NCI-H1105 (cell line): ENCODE measurements at places on chromosomes 12 and 14.
A peak's percentile ranks its signal among the peaks of the same experiment; 100 is the strongest.

DNA sequence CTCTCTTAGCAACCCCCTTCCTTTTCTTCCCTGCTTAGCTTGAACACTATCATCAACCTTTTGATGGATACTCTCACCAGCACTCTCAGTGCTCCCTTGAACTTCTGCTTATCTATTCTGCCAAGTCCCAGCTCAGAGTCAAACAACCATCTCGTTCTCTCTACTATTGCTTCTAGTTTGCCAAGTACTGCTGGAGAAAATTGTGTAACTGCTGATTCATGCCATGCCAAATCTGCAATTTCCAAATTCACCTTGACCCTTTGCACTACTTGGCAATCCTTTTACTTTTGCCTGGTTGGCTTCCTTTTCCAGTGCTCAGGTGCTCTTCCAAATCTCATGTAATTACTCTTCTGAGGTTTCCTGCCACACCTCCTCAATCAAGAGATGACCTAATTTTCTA is 2.8 kb upstream of the CCDC196 start:
- DNase-seq = no peak

DNA sequence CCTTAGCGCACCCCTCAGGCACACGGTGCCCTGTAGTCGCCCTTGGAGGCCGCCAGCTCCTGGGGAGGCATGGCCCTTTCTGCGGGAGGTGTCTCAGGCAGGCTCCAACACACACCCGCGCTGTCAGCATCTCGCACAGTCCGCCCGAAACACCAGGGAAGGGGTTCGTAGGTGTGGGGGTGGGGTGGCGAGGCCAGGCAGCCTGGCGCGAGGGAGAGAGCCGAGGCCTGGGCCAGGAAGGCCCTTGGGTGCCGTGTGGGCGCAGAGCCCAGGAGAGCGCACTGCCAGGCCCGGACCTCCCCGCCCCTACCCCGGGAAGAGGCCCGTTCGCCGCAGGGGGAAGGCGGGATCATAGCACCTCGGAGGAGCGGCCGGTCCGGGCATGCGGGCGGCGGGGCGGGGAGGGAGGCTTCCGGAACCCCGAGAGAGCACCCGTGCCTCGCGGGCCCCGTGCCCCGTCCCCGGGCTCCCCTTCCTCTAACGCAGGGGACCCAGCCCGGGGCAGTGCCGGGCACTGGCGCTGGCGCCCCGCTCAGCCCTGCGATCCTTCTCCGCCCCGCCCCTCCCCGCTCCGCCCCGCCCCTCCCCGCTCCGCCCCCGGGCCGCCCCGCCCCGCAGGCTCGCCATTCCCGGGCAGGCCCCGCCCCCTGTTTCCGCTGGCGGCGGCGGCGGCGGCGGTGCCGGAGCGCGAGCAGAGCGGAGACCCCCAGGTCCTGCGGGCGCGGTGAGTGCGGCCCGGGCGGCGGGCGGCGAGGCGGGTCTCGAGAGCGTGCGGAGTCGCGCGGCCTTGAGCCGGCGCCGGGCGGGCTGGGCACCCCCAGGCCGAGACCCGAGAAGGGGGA is at the start of gene TSPAN9:
TSPAN9 (plus strand) TSS at position 650 of the 842 bp plus-strand sequence. CDS start 123,815 bp downstream, outside the sequence.
- DNase-seq = peak; percentile 67

GRCh38 chr12:20444595-20445170 is 76.3 kb downstream of the PDE3A start:
- DNase-seq = no peak

DNA sequence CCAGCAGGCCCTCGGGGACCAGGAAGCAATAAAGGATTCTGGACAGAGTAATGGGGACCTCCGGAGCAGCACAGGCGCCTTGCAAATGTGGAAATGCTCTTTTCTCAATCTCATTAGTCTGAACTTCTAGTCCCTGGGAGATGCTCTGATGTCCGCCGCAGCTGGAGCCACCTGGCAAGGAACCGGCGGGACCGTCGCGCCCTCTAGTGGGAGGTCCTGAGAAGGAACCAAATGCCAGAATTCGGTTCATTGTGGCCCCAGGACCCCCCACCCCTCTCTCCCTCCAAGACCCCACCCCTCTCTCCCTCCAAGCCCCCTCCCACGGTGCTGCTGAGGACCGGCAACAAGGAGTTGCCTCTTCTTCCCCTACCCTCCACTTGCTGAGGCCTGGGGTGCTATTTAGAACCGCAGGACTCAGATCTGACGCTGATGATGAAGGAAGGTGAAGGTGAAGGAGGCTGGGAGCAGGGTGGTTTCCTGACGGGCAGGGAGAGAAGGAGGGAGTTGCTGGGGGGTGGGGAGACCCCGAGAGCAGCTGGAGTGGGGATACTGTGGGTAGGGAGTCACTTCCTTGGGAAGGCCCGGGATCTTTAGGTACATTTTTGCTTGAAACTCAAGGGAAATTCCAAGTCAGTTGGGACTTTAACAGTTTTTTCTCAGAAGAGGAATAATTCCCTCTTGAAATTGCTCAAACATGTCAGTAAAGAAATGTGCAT is 42.5 kb downstream of the SMIM41 start:
- DNase-seq = no peak

DNA sequence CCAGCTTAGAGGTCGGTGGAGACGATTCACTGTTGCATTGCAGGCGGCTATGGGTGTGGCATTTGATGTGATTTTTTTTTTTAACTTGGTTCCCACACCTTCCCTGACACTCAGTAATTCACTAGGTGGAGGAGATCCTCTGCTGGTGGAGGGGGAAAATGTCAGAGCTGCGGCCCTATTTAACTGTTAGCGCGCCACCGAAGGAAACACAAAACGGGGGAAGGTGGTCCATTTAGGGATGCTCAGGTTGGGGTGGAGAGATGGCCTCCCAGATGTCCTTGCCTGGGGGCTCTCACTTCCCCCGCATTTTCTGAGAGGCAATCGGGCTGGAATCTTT is 4.3 kb upstream of the HOXC12 start:
- DNase-seq = no peak

GRCh38 chr14:99971941-99972747 is 93.1 kb upstream of the EVL start:
- peak; percentile 22 for DNase-seq

- DNase-seq = peak; percentile 41
These were observed 1.5 kb downstream of the KDM2B start for GRCh38 chr12:121579190-121579791.

DNA sequence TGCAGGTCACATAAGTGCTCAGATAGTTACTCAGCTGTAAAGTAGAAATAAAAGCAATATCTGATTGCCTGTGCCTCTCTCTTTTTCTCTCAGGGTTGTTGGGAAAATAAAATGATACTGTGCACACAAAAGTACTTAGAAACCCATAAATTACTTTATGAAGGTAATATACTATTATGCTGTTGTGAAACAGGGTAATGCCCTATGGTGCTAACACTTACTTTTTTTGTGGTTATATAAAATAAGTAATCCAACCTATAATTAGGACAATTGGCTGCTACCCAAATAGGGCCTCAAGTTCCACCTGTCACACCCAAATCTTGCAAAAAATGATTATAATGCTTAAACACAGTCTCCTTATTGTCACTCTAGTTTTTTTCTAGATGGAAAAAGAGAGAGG is 50.6 kb downstream of the DAAM1 start:
- peak; percentile 83 for DNase-seq

DNA sequence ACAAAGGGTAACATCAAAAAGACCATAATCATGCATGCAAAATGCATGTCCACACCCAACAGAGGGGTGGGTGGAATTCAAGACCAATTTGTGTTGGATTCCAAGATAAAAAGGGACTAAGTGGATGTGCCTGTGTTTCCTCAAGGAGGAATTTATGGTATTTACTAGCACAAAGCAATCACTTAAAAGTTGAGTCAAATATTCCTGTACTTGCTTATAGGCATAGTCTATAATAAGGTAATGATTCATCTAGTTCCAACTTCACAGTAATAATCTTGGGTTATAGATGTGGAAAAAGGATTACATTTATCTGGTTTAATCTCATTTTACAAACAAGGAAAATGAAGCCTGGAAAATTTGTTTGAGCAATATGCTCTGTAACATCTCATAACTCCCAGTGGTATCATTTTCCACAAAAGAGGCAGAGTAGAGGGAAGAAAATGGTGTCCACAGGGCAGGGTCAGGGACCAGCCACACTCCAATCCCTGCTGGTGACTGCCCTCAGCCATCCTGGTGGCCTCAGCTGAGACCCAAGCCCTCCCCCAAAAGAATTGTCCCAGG is 80.8 kb upstream of the REP15 start:
- no peak for DNase-seq

DNA sequence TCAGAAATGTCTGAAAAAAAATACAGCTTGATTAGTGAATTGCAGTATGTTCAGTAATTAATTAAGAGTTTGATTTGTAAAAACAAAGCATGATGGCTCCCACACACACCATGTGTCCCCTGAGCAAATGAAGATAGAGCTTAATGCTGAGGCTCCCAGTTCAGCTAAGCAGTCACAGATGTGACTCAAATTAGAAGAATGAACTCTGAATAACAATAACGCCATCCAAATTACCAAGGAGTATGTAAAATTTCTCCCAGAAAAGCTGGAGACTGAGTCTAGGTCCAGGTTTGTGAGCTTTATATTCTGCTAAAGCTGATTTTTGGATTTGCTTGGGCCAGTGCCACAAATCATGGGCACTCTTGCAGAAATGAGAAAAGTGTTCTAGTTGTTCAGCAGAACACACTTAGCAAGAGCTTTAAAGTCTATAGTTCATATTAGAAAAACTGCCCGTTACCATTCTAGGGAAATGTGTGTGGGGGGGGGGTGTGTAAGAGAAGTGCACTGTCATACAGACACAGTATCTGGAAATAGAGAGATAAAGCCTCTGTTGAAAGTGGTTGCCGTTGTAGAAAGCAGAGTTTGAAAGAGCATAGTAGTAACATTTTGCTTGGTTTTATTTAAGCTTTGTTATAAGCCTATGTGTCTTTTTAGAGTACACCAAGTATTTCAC is 253.1 kb downstream of the BCAT1 start:
- DNase-seq = no peak

DNA sequence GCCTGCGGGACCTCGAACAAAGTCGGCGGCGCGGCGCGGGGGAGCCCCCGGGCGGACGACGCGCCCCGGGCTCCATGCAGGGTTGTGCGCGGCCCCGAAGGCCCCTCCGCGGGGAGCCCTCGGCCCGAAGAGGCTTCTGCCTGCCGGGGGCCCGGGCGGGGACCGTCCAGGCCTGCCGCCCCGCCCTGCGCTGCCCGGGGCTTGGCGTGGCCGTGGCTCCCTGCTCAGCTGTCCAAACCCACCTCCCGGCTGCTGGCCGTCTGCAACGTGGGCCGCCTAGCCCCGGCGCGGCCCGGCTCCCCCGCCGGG is 670 bp downstream of the DYRK2 start:
- DNase-seq = no peak

DNA sequence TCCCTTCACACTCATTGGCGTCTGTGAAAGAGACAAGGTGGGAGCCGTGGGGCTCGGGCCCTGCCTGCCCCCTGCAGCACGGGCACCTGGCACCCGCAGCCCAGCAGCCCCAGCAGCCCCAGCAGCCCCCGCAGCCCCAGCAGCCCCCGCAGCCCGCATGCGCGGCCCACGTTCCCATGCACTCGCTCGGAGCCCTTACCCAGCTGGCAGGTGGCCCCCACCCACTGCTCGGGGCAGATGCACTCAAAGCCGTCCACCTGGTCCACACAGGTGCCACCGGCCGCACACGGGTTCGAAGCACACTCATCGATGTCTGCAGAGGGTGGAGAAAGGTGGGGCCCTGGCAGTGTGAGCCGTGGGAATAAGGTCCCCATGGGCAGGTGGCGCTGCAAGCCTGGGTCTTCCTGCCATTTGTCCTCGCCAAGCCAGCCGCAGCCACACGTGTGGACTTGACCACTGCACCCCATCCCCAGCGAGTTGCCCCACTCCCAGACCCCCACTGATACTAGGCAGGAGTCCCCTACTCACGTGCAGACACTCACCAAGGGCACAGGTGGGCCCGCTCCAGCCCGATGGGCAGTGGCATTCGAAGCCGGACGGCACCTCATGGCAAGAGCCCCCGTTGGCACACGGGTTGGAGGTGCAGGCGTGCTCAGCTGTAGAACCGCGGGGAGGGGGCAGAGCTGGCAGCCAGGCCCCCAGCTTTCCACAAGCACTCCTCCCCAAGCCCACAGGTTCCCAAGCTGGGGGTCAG is 17.3 kb downstream of the JAG2 start:
- no peak for DNase-seq

- peak; percentile 89 for DNase-seq
These were observed 67.3 kb downstream of the SPTB start for GRCh38 chr14:64812412-64812811.

- DNase-seq = peak; percentile 38
These were observed 193.8 kb downstream of the TMTC2 start for GRCh38 chr12:82880442-82880901.

GRCh38 chr14:54673193-54674045 is 106.5 kb downstream of the SAMD4A start:
- DNase-seq = no peak

DNA sequence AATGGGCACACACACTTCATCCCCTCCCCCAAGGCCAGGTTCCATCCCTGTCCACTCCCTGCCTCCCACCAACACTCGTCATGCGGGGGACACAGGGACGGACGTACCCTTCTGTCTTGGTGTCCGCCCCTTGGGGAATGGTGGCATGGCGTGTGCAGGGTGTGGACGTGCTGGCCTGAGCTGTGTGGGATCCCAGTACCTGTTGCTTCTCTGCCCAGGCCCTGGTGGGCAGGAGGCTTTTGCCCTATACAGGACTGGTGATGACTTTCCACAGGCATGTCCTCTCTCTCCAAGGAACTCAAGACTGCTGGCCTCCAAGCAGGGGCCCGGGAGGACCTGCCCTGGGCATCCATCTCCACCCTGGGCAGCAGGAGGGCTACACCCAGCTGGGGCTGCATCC is 195.8 kb upstream of the PRMT8 start:
- no peak for DNase-seq

DNA sequence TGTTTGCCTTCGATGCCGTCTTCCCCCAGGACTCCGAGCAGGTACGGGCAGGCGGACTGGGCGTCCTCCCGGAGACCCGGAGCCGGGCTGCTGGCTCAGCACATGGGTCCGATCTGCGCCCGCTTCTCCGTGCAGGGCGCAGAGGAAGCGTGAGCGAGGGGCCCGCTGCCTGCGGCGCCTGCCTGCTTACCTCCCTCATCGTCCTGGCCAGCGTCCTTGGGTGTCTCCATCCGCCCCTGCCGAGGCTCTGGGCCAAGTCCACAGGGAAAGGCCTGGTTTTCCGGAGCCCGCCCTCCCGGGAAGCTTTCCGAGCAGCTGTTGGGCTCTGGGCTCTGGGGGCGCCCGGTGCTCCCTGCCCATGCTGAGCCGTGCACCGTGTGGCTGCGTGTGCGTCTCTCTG is 33.5 kb downstream of the KIF26A start:
- DNase-seq = no peak

DNA sequence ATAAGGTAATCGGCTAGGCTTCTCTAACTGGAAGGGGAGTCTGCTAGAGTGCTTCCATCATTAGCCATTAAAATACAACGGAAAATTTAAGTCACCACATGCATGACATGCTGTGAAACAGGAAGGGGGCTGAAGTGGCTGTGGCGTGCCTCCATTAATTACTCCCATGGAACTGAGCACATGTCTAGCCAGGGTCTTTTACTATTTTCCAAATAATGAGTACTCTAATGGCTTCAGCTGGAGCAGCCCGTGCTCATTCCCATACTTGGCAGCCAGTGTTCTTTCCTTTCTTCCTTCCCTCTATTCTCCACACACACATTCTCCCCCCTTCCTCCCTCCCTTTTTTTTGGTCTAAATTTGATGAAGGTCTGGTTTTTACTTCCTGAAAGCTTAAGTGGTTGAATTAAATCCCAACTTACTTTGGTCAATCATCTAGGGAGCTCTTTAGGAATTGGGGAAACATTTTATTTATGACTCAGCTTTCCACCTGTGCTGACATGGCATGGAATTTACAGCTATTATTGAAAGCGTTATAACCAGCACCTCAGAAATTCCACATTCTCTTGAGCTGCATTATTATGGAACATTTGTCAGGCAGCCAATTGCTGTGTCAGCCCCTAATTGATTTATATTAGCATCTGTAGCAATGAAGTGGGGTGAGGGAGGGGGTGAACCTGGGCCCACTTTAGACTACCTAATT is 72.3 kb downstream of the LRIG3 start:
- DNase-seq = peak; percentile 43
